ENCODE measurements at places on chromosomes 5 and 9.

- DNase-seq: no peak
These were observed 35.0 kb downstream of the AGXT2 start for GRCh38 chr5:35012796-35013195.

- no peak for DNase-seq
These were observed 404.4 kb downstream of the ZNF608 start for GRCh38 chr5:124342027-124342471.

DNA sequence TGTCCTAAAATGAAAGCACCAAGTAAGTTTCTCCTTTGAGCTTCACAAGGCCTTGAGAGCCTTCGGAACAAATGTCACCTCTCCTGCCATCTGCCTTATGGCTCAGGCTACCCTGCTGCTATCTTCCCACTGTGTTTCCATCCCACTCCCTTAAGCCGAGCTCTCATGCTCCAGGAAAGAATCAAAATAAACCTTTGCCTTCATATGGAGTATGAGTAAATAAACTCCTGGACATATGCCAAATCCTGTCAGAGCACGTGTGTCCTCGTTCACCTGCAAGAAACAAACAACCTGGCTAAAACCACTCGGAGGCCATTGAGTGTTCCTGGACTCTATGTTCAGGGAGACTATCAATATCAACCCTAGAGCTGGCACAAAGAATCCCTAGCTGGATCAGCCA is 122.3 kb upstream of the CCDC112 start:
- no peak for DNase-seq

- DNase-seq: no peak
These were observed at the start of gene MPDZ for GRCh38 chr9:13279284-13280141. Gene MPDZ, minus strand, starts transcription at chr9:13279692. Its CDS starts 29,377 bp downstream, at chr9:13250315.

DNA sequence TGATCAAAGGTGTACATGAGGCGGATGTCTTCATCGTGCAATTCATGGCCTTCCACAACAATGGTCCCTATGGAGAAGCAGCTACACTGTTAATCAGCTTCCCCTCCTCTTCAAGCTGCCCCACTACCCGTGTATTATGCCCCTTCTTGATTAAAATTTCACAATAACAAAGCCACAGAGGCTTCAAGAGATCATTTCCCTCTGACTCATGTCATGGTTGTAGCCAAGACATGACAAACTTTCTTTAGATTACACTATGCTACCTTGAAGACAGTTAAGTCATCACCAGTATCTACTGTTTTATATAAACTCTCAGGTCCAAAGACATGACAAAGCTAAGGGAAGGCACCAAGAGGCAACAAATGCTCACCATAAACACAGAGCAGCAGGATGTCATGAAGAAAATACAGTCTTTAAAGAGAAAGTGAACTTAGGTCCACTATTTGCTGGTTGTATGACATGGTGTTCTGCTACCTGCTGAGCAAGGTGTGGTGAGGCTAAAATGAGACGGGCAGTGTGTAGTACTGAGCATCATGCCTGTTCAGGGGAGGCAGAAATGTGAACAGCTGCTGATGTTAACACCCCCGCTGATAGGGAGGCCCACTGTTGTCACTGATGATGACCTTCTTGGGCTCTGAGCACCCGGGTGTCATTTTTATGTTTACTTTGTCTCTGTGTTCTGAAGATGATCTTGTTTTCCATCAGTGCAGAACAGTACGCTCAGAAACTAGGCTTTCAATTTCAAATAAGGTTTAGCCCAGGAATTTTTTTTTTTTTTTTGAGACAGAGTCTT is 48.3 kb downstream of the IARS1 start:
- DNase-seq: no peak

- no peak for DNase-seq
These were observed 6.1 kb downstream of the GAS1 start for GRCh38 chr9:86941197-86941596.

DNA sequence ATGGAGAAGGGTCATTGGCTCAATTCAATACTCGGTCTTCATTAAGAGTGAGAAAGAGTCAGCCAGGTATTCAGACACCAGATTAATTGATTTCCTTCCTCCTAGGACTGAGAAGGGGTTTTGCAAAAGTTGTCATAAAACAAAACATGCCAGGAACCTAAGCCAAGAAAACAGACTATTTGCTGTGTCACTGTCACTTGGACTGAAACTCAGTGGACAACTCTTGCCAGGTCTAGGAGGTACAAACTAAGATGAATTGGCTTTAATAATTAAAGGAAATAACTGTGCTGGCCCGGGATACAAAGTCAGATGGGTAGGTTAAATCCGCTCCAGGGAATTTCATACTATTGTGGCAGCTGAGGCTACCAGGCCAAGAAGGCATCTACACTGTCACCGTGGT is 71.1 kb upstream of the TBC1D9B start:
- no peak for DNase-seq

DNA sequence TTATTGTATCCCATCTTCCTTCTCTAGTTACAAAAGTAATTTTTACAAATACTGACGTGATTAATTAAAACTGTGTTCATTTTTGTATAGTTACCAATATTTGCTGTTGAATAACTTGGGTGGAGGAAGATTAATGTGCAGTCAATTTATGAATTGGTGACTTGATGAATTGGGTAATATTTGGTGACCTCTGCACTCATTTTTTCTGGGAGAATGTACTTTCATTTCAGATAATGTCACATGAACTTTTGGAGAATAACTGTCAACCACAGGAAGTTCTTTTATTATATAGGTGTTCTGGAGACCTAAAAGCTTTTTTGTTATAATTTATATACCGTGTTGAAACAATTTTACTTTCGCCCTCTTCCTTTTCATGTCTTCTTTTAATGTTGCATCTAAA is 26.4 kb upstream of the FKTN start:
- DNase-seq: no peak
